ENCODE measurements at places on chromosomes 6 and 20.

- DNase-seq = peak; percentile 87
These were observed 664.8 kb upstream of the MMS22L start for GRCh38 chr6:97947841-97948240.

GRCh38 chr20:63702751-63703470, 4.9 kb downstream of the ARFRP1 start:
- no peak for DNase-seq

DNA sequence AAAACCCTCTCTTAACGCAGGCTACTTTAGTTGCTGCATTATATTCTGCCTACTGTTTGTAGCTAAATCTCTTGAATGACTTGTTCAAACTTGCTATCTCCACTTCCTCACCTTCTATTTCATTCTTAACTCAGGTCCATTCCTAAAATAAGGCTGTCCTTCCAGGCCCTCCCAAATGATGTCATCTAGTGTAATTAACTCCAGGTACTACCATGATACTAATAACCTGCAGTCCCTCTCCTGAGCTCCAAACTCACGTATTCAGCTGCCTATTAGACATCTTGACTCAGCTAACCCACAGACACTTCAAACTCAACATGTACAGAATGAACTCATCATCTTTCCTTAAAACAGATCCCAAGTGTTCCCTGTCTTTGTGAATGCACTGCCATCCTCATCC, 10.5 kb upstream of the TOP1 start:
- no peak for DNase-seq

- no peak for DNase-seq
These were observed 81.2 kb upstream of the HDAC2 start for GRCh38 chr6:114052141-114052540.

DNA sequence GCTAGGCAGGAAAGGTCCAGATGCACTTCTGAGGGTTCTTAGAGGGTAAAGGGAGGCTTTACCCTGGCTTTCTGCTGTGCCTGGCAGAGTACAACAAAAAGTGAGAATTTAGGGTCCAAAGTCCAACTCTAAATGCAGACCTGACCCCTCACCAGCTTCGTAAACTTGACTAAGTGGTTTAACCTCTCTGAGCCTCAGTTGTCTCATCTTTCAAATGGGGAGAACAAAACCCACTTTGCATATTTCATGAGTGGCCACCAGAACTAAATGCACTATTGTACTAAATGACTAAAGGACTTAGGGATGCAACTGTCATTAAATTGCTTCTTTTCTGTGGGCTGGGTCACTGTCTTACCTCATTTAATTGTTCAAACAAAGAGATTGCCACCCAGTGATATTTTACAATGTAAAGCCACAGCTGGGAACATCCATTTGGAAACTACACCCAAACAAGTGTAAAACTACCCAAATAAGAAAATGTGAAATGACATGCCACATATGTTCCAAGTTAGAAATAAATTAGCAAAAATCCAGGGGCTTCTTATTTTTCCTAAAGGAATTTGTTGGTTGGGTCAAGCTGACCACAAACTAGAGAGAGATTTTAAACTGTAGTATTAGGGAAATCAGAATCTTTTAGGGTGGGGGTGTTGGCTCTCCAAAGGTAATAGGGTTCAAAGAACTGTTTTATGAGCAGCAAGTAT, 48.3 kb upstream of the RIN2 start:
- DNase-seq = no peak

GRCh38 chr6:42724825-42725224, 2.4 kb upstream of the PRPH2 start:
- no peak for DNase-seq

GRCh38 chr6:150342126-150342525, 26.7 kb upstream of the IYD start:
- no peak for DNase-seq

DNA sequence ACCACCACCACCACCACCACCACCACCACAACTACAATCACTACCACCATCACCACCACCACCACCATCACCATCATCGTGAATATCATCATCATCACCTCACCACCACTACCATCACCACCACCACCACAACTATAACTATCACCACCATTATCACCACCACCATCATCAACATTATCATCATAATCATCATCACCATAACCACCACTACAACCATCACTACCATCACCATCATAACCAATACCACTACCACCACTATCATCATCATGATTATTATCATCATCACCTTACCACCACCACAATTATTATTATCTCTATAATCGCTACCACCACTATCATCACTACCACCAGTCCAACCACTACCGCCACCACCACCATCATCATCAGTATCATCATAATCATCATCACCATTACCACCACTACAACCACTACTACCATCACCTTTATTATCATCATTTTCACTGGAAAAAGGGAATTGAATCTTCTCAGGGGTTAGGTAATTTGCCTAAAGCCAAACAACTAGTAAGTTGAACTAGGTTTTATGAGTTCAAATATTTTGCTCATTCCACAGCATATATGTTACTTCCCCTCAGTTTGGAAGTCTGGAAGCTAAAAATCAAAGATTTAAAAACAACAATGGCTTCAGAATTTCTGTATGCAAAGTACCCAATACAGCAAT, 8.3 kb downstream of the RIPOR2 start:
- DNase-seq = no peak

- no peak for DNase-seq
These were observed 133.5 kb downstream of the TAF4 start for GRCh38 chr20:61932199-61932592.

- no peak for DNase-seq
These were observed 19.5 kb downstream of the TFEB start for GRCh38 chr6:41715795-41716515.

- DNase-seq = no peak
These were observed 21.3 kb upstream of the MICB start for GRCh38 chr6:31476515-31477139.

- DNase-seq = no peak
These were observed 20.6 kb downstream of the XKR7 start for GRCh38 chr20:31988430-31989015.

GRCh38 chr6:163346497-163346961, 68.0 kb upstream of the QKI start:
- no peak for DNase-seq

DNA sequence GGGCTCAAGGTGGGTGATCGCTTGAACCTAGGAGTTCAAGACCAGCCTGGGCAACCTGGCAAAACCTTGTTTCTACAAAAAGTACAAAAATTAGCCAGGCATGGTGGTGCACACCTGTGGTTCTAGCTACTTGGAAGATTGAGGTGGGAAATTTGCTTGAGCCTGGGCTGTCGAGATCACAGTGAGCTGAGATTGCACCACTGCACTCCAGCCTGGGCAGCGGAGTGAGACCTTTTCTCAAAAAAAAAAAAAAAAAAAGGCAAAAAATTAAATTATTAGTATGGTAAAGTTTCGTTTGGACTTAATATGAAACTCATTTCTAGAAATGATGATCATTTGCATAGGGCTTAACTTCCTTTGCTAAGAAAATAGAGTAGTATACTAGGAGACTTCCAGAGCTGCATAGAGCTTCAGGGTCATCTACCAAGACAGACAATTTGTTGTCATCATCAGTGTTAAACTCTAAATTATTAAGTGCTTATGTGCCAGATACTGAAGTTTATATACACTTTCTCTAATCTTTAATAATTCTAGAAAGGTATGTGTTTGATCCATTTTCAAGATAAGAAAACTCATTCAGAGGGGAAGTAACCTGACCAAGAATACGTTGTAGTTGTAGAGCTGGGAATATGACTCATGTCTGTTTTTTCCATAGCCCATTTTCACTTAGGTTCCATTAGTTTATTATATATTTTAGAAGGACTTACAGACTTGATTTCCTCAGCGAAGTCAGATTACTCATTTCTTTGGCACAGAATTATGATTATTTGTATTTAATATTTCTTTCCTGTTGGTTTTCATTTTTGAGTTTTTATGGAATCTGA, 84.5 kb downstream of the SLC16A10 start:
- DNase-seq = no peak

- DNase-seq = no peak
These were observed 32.5 kb downstream of the ADGRF1 start for GRCh38 chr6:47009583-47009982.

- DNase-seq = no peak
These were observed 106.8 kb downstream of the COL19A1 start for GRCh38 chr6:69973138-69973537.

DNA sequence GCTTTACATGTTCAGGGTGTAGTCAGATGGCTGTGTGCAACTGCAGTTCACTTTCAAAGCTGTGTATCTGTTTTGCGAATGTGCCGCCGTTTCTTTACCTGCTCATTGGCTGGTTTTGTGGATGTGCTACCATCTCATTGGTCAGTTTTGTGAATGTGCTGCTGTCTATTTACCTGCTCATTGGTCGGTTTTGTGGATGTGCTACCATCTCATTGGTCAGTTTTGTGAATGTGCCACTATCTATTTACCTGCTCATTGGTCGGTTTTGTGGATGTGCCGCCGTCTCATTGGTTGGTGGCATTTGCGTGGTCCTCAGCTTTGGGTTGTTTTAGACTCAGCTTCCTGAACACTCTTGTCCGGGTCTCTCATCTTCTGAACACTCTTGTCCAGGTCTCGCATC, 40.5 kb upstream of the BHLHE23 start:
- no peak for DNase-seq

DNA sequence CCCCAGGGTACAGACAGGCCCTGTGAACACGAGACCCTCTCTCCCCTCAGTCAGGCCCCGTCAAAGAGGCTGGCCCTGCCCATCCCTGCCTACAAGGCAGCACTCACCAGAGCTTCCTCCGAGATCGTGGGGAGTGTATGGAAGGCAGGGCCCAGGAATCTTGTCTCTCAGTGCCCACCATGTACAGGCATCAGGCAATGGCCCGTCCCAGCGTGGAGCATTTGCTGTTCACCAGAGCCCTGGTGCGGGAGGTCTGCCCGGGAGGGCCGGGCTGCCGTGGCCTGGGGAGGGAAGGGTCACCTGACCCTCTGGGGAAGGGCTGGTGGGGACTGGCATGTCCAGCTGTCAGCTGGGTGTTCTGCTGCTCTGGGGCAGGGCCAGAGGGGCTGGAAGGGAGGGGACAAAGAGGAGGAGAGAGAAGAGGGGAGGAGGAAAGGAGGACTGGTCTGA, at the start of gene IP6K3:
TSS of gene IP6K3 (minus strand) at position 255 of the 450 bp plus-strand sequence. CDS start 11,429 bp downstream, outside the sequence.
- no peak for DNase-seq

DNA sequence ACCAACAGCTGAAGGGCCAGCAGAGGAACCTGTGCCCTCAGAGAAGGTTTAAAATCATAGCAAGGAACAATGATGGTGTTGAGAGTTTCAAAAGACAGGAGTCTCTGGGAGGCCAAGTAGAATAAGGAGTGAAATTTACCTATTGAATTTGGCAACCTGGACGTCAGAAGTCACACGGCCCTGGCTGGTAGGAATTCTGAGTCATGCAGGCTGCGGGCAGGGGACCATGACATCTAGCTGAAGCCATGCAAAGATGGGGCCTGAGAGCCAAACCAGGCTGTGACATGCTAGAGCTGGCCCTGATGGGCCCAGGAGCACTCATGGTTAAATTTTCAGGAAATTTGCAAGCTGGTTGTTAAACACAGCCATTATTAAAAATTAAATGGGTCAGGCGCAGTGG, 64.0 kb upstream of the SNX9 start:
- DNase-seq = no peak

- no peak for DNase-seq
These were observed 54.2 kb downstream of the ARMC2 start for GRCh38 chr6:108902382-108902792.

DNA sequence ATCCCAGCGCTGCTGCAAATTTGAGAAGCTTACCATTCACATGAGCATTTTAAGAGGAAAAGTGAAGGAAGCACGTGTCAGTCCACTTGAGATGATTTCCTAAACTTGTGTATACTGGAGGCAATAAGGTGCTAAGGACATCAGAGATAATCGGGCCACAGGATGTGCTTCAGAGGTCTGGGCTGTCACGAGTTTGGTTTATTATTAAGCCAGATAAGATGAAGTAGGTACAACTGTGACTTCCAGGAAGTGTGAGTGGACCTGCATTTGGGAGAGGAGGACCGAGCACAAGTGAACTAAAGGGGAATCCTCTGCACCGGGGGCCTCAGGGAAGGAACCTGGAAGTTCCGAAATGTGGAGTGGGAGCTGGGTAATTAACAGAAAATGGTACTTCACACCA, 1.4 kb downstream of the SAMD5 start:
- peak; percentile 49 for DNase-seq

DNA sequence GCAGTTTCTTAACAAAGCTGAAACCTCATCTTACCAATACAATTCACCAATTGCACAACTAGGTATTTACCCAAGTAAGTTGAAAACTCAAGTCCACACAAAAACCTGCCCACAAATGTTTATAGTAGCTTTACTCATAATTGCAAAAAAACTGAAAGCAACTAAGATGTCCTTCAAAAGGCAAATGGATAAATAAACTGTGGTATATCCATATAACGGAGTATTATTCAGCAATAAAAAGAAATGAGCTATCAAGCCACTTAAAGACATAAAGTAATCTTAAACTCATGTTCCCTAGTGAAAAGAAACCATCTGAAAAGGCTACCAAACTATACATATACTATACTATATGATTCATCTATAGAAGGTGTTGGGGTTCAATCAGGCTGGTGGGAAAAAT, 179.7 kb downstream of the HACE1 start:
- no peak for DNase-seq

- no peak for DNase-seq
These were observed 20.4 kb downstream of the RAB23 start for GRCh38 chr6:57201718-57202117.

DNA sequence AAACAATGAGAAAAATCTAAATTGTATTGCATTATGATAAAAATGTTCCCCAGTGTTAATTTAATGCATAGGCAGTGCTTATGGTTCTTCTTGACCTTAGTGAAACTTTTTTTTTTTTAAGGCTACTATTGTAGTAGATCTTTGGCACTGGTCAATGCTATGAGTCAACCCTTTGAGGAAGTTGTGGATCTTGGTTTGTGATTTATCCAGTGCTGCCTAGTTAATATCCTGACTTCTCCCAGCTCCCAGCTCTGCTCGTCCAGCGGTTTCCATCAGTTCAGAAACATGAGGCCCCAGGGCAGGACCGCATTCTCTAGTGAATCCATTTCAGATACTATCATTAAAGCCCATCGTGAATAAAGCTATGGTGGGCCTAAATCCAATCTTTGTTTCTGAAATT, 364.5 kb upstream of the JARID2 start:
- DNase-seq = no peak

DNA sequence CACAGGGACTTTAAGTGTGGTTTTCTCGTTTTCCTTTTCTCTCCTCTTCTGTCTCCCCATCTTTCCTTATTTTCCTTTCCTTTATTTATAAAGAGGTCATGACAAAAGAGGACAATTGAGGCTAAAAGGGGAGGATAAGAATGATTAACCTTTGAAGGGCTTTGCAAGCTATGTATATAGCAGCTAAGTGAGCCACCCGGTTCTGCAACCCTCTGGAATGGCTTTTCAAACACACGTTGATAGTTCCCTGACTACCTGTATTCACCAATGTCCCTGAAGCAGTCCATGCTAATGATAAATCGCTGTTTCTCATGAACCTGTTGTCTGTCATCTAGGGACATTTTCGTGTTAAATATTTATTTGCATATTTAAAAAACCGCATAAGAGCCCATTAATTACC, 124.4 kb upstream of the RALGAPA2 start:
- no peak for DNase-seq

- no peak for DNase-seq
These were observed 30.7 kb upstream of the ZBP1 start for GRCh38 chr20:57650756-57651483.

Measured in LoVo (cell line).